ENCODE measurements at places on chromosomes 7 and 10.

GRCh38 chr7:46844486-46844885, 737.4 kb downstream of the TNS3 start:
- no peak for DNase-seq

- DNase-seq: peak; percentile 33
Measured at GRCh38 chr7:151570366-151570915, 50.7 kb upstream of the RHEB start.

GRCh38 chr7:2759736-2760097, 71.7 kb downstream of the AMZ1 start:
- no peak for DNase-seq

- no peak for DNase-seq
Measured at GRCh38 chr7:66757939-66758338, 17.4 kb downstream of the RABGEF1 start.

DNA sequence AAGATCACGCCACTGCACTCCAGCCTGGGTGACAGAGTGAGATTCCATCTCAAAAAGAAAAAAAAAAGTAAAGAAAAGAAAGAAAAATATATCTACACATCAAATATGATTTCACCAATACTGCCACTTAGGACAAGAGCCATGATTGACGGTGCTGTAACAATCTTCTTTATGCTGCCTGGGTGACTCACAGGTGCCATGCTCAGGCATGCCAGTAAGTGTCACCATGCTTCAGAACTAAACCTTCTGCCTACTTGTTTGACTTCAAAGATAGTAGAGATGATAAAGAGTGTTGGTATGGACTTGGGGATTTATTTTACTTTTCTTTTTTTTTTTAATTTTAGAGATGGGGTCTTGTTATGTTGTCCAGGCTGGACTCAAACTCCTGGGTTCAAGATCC, 33.6 kb upstream of the DNMBP start:
- DNase-seq: peak; percentile 8

DNA sequence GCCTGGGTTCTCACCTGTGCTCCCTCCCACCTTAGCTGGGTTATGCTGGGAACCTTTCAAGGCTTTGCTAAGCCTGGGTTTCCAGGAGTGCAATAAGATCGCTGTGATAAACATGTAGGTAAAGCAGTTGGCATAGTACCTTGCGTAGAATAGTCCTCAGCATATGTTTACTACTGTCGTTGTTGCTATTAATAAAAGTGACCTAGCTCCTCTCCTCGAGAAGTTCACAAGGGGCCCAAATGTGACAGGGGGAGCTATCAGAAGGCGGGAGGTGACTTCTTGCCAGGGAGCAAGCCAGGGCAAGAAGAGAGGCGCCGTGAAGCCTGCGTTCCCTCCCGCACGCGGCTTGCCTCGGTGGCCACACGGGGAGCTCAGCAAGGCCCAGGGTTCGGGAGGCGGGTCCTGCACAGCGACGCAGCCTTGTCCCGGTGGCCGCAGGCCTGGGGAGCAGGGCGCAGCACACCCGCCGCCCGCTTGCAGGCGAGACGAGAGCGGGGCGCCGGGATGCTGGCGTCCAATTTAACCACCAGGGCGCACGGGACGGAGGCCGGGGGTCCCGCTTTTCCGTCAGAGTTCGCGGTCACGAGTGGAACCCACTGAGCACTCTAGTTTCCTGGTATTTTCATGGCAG, 106.2 kb downstream of the SNX10 start:
- DNase-seq: peak; percentile 37

- no peak for DNase-seq
Measured at GRCh38 chr10:77622889-77623291, 14.7 kb downstream of the KCNMA1 start.

GRCh38 chr10:73998929-73999691, 1.2 kb downstream of the VCL start:
- no peak for DNase-seq

- DNase-seq: no peak
Measured at GRCh38 chr7:55023841-55024505, 5.2 kb downstream of the EGFR start.

DNA sequence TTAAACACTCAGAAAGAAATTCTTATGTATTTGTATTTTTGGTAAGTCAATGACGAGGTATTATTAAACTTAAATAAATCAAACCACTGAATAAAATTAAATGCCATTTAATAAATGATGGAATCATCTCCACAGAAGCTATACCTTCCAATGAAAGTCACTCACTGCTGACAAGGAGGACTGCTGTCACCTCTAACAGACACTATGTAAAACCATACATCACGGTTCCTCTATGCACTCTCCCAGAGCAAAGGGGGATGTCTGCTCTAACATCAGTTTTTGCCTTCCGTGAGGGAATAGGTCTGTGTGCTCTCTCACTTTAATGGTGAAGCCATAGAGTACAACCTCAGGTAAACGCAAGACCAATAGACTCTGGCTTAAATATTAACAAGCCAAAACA, 99.7 kb upstream of the DDC start:
- DNase-seq: no peak

GRCh38 chr10:77631241-77631640, 6.4 kb downstream of the KCNMA1 start:
- no peak for DNase-seq

DNA sequence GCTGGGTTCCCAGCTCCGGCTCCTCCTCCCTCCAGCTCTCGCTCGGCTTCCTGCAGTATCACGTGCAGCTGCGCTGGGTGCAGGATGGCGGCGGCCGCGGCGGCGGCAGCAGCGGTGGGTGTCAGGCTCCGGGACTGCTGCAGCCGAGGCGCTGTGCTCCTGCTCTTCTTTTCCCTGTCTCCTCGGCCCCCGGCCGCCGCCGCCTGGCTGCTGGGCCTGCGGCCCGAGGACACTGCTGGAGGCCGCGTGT, at the start of gene CNNM1:
TSS of gene CNNM1 (plus strand) at position 53 of the 250 bp plus-strand sequence. CDS start at position 85, 32 bp downstream.
- peak; percentile 46 for DNase-seq

GRCh38 chr7:121621937-121622336, 225.8 kb upstream of the FAM3C start:
- no peak for DNase-seq

GRCh38 chr7:143507534-143508055, 29.9 kb downstream of the TAS2R41 start:
- no peak for DNase-seq

GRCh38 chr7:135251496-135252391, 18.1 kb downstream of the STRA8 start:
- no peak for DNase-seq

DNA sequence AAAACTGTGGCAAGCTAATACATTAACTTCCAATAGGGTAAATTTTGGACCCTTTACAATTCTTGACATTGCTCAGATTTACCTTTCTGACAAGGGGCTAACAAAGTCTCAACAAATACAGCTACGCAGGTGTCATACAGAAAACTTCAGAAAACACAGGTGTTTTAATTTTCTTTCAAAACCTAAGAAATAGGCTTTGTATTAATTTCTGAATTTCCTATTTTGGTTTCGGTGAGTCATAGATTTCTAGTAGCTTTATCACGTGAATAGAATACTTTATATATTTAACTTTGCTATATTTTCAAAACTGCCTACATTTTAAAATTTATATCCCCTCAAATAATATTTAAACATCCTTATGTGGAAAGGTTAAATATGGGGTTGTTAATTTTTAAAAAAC, 215.3 kb downstream of the DGKB start:
- DNase-seq: no peak

- DNase-seq: no peak
Measured at GRCh38 chr10:3865565-3865964, 80.6 kb upstream of the KLF6 start.

GRCh38 chr10:111221682-111222480, 145.1 kb downstream of the ADRA2A start:
- no peak for DNase-seq

DNA sequence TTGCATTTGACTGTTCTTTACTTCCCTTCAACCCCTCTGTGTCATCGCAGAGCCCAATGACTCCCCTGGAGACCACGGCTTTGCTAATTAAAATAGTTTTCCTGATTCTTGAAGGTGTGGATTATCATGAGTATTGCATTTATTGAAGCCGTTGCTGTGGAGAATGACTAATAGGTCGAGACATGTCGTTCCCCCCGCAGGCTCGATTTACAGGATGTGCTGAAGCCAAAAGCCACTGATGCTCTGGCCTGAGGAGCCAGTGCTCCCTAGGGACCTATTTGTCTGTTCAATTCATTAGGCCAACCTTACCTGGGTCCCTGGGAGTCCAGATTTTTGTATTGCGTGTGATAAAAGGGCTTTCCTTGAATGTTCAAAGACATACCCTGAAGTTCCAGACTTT, 102.3 kb downstream of the NPTX2 start:
- DNase-seq: no peak

DNA sequence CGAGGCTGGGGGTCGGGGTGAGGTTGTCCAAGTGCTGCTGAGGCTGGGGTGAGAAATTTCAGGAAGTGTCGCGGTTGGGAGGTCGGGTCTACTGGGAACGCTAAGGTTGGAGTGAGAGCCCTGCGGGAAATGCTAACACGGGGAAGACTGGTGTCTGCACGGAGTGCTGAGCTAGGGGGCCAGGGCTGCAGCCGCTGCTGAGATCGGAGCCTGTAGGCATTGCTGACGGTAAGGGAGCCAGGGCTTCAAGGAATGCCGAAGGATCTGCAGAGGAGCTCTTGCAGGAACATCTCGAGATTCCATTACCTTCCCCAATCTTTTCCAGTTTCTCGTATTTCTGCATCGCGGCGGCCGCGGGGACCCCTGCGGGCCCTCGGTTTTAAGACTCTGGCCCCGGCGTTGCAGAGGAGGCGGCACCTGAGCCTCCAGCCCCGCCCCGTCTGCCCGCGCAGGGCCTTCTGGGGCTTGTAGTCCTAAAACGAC, at the start of gene CDK5:
TSS of gene CDK5 (minus strand) at position 392 of the 483 bp plus-strand sequence. CDS start at position 343, 49 bp downstream.
- no peak for DNase-seq

GRCh38 chr10:28680358-28680752, 3.0 kb downstream of the BAMBI start:
- DNase-seq: no peak

GRCh38 chr10:59865101-59865500, 41.3 kb downstream of the CCDC6 start:
- peak; percentile 75 for DNase-seq

- no peak for DNase-seq
Measured at GRCh38 chr7:105339404-105340323, 49.1 kb downstream of the SRPK2 start.

GRCh38 chr7:1083729-1084657, 3.9 kb upstream of the GPER1 start:
- peak; percentile 25 for DNase-seq

- DNase-seq: no peak
Measured at GRCh38 chr10:80165173-80165572, 32.6 kb downstream of the PLAC9 start.

DNA sequence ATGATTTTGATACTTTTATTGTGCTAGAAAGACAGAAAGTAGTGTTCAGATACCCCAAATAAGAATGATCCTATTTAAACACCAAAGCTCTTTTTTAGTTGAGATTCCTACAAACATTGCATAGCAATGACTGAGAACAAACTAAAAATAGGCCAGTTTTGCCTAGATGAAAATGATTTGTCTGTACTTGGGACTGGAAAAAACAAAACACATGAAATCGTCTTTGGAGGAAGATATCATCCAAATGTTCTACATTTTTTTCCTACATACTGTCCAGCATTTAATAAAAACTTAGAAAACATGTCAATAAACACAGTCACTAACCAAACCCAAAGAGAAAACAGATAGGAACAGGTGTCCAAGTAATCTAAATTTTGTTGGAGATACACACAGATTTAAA, 111.6 kb upstream of the MEOX2 start:
- no peak for DNase-seq

- DNase-seq: no peak
Measured at GRCh38 chr7:153524070-153524601, 528.1 kb upstream of the DPP6 start.

- no peak for DNase-seq
Measured at GRCh38 chr10:122291739-122292138, 20.6 kb downstream of the BTBD16 start.

- no peak for DNase-seq
Measured at GRCh38 chr7:137846827-137847567, at the start of gene DGKI. TSS of gene DGKI (minus strand) at chr7:137846974.

DNA sequence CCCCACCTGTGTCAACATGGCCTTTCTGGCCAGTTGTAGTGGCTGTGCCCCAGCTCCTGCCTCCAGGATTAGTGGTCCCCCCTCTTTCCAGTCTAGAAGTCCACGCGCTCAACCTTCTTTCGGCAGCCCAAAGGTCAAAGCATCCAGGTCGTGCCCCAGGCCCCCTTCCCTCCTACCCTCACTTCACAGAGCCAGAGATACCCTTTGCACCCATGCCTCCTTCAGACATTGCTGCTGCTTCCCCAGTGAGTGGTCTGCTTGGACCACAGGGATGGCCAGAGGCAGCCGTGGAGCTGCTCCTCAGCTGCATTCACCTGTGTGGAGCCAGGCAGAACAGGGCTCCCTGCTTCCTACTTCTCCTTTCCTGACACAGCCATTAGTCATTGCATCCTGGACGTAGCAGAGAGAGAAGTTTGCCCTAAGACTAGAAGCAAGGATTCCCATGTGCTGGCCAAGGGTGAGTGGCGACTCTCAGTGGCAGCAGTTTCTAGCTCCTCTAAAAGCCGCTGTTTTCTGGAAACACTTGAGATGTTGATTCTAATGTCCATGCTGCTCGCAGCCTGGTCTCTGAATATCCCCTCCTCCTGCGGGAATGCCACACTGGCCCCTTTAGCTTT, 243.1 kb upstream of the SHH start:
- no peak for DNase-seq

DNA sequence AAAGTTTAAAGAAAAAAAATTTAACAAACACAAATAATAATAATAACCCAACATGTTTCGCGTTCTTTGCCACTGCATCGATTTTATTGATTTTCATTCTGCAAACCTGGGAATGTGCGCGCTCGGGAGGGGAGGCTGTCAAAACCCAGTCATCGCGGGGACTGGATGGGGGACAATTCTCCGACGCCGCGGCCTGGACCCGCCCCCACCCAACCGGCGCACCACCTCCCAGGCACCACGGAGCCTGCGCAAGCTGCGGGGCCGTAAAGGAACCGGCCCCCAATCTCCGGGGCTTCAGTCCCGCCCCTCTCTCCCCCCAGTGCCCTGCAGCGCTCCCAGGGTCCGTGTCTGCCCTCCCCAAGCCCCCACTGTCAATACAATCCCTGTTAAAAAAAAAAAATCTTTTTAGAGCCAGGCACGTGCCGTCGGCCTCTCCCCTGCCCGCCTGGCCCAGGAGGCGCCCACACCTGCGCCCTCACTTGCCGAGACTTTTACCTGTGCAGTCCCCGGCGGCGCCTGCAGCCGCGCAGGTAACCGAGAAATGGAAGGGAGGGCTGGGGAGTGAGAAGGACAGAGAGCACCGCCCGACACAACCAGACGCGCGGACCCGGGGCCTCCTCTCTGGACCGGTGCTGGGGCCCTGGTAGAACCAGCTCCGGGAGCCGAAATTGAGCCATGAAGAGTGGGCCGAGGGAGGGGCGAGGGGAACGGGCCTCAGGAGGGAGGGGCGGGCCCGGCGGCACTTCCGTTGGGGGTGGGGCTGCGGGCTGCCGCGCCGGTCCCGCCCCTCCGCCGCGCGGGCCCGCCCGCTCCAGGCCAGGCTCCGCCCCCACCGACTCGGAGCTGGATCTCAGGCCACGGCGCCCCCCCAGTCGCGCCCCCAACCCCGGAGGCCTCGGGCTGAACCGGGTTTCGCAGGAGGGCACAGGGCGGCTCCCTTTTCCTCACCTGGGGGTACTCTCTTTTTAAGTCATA, 7.6 kb upstream of the ZNF503 start:
- DNase-seq: no peak

GRCh38 chr10:48667960-48668590, 16.6 kb upstream of the WDFY4 start:
- DNase-seq: no peak

All from hematopoietic multipotent progenitor cell treated with erythropoietin and hydrocortisone succinate and interleukin-3 and kit ligand, for 8 days (in vitro differentiated cells).